ENCODE measurements at places on chromosomes 1 and 21.

GRCh38 chr1:27383039-27383605, at the start of gene CD164L2:
CD164L2 (minus strand) TSS chr1:27383333; CDS start chr1:27383239, 94 bp downstream.
- DNase-seq = no peak

DNA sequence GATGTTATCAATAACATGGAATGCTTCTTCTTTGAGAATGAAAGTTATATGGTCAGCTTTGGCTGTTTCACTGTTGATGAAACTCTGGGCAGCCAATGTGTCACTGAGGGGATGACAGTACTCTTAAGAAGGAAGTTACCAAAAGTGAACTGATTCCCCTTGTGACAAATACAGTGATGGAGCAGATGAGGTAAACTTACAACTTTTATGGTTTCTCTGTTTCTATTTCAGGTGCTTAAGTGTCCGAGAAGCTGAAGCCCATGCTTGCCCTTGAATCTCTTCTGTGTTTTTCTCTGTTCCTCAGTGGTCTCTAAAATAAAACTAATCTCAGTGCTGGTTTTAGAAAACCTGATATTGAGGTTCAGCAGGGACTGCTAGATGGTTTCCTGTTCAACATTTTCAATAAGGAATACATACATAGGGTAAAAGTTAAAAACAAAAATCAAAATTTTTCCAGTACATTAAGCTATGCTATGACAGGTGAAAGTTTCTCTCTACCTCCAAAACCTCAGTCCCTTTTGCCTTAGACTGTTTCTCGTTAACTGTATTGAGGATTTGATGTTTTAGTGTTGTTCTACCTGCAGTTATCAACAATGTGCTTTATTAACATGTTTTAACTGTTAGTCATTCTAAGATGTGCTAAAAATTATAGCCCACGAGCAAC, 454.4 kb upstream of the ADGRL4 start:
- DNase-seq = no peak

DNA sequence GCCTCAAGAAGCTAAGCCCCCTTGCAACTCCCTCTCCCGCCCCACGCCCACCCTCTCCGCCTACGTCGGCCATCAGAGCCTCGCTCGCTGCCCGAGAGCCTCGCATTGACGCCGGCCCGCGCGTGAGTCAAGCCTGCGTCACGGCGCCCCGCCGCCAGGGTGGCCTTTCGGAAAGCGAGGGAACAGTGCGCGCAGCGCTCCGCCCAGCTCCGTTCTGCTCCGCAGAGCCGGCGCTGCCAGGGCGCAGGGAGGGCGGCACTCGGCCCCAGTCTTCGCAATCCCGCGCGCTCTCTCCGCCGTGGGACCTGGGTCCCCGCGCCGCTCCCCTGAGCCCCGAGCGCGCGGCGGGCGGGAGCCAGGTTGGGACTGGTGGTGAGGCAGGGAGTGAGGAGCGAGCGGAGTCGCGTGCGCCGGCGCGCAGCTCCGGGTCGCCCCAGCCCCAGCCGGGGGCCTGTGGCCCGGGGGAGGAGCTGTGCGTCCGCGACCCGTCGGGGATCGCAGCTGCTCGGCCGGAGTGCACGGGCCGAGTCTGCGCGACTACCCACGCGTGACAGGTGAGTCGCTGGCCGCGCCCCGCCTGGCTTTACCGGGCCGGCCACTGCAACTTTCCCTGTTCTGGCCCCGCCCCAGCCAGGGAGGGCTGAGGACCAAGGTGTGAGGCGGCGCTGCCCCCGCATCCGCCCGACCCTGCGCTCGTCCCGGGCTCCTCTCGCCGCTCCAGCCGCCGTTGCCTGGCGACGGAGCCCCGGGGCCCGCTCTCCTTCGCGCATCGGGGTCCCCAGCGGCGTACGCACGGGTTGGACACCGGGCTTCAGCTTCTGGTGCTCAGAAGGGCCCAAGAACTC, at the start of gene SLC6A17:
TSS of gene SLC6A17 (plus strand) at position 165 of the 845 bp plus-strand sequence. CDS start 16,436 bp downstream, outside the sequence.
- no peak for DNase-seq

DNA sequence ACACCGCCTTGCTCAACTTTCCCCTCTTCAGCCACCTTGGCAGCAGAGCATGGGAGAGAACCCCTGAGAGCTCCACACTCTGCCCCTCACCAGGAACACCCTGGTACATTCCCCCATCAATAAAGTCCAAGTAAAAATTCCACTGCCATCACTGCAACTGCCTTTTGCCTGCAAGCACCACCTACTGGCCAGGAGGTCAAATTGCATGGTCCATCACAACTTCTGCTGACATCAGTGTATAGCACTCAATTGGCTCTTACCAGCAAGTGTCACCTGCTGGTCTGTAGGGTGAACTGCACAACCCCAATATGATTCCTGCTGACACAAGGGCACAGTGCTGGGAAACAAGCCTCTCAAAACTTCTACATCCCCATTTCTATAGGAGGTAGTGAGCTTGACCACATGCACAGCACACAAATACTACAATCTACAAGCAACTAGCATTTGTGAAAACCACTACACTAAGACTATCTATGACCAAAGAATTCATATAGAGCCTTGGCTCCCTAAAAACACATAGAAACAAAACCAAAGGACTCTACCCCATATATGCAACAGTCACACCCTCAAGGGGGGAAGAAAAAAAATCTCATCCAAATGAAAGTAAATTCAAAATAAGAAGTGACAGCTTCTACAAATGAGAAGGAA, 69.2 kb downstream of the FASLG start:
- no peak for DNase-seq
